Pulmonary artery endothelial cell (primary cell): ENCODE measurements at places on chromosomes 6 and 20.

DNA sequence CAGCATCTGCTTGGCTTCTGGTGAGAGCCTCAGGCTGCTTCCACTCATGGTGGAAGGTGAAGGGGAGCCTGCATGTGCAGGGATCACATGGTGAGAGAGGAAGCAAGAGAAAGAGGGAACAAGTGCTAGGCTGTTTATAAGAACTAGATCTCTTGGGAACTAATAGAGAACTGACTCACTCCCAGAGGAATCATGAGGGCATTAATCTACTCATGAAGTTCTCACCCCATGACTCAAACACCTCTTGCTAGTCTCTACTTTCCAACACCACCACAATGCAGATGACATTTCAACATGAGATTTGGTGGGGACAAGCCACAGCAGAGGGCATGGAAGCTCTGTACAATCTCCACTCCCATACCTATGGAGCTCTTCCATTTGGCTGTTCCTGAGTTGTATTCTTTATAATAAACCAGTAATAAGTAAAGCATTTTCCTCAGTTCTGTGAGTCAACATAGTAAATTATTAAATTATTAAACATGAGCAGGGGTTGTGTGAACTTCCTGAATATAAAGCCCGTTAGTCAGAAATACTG lies 524.1 kb upstream of the NRSN1 start:
- DNase-seq, result no peak

GRCh38 chr6:44064089-44064947 lies 62.9 kb downstream of the MRPL14 start:
- DNase-seq, result peak; percentile 80

DNA sequence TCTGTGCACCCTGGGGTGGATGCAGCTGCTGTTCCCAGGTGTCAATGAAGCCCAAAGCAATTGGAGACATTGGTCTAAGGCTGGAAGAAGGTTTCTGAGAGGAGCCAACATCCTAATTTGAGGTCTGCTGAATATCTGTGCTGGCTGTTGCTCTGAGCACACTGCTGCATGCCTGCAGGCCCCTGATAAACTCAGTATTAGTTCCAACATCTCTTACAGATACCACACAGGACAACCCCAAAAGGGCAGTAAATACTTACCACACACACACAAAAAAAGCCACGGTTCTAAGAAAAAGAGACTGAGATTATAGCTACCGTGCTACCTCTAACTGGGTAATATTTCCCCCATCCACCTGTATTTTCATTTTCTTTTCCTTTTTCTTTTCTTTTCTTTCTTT lies 164.3 kb upstream of the SOX4 start:
- DNase-seq, result no peak

- no peak for DNase-seq
These were observed 243.3 kb downstream of the EPHA7 start for GRCh38 chr6:93176070-93176469.

DNA sequence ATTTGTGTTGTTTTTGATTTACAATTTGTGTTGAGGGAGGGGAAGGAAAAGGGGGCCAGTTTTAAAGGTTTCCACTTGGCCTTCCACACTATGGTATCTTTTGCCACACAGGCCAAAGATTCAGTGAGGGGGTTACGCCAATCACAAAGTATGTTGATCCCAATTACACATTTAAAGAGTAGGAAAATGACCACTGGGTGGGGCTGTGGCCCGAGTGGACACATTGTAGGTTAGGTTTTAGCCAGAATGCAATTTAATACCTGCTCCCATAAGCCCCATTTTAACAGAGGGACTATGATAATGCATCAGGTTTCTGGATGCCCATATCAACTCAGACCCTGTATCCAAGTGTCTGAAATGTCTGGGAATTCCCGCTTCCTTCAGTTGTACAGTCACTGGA lies 15.6 kb downstream of the VGLL2 start:
- no peak for DNase-seq

GRCh38 chr6:150979826-150980350 lies 114.4 kb downstream of the MTHFD1L start:
- no peak for DNase-seq

GRCh38 chr6:71457929-71458328 lies 169.3 kb downstream of the OGFRL1 start:
- no peak for DNase-seq

- DNase-seq, result no peak
These were observed 73.4 kb upstream of the GTSF1L start for GRCh38 chr20:43800186-43800585.

DNA sequence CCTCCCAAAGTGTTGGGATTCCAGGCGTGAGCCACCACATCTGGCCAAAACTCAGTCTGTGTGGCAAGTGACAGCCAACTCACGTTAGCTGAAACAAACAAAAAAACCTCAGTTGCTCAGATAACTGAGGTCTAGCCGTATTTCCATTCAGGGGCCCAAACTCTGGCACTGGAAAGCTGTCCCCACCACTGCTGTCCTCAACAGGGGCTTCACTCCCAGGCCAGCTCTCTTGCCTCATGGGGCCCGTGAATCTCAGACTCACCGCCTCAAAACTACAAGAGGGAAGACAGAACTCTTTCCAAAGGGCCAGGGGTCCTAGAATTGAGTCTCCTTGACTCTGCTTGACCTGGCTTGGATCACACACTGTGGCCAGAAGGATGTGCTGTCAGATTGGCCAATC lies 7.4 kb downstream of the TTPAL start:
- no peak for DNase-seq
